ENCODE measurements at places on chromosomes 1 and 21.

GRCh38 chr1:98661544-98662355, at the start of gene SNX7:
Gene SNX7, plus strand, starts transcription at chr1:98661721. Its CDS starts 11 bp downstream, at chr1:98661732.
- peak; percentile 91 for DNase-seq

DNA sequence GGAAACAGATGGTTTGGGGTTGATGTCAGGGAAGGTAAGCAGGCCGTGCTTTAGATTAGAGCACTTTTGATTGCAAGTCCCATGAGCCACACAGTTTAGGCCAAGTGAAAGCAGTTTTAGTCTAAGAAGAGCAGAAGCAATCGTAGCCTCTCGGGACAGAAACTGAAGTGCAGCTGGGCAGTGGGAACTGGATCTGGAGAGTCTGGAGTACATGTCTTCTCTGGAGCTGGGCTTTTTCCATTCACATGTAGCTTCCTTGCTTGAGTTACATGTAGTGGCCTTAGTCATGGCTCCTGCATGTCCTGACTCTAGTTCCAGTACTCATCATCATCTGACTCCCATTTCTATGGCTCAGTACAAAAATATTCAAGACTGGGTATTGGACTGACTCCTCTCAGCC, 16.7 kb downstream of the CAMTA1 start:
- DNase-seq: peak; percentile 81

- DNase-seq: no peak
Measured at GRCh38 chr1:156394835-156395461, 25.9 kb downstream of the RHBG start.

DNA sequence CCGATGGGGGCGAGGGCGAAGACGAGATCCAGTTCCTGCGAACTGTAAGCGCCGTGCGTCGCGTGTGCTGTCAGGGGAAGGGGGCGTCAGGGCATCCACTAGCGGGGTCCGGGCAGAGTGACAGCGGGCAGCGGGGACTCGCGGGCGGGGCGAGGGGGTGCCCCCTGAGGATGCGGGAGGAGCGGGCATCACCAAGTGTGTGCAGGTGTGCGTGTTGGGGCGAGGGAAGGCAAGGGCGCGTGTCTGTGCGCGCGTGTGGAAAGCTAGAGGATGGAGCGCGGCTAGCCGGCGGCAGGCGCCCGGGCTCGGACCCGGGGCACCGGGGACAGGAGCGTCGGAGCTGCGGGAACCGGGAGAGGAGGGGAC, 525 bp downstream of the RYR2 start:
- DNase-seq: no peak

GRCh38 chr1:58964428-58964827, 180.6 kb upstream of the JUN start:
- no peak for DNase-seq

DNA sequence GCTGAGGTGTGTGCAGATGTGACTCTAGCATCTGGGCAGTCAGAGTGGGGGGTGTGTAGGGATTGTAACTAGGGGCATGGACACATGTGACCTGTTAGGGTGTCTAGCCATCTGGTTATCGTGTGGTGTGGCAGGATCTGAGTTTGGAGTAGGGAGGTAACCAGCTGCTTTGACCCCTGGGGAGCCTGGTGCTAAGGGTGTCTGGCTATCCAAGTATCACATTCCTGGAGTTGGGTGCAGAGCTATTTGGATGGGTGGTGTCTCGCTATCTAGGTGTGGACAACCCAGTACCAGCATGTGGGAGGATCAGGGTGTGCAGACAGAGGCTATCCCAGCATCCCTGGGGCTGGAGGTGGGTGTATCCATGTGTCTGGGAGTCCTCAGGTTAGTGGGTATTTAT, 4.7 kb downstream of the PTPRU start:
- DNase-seq: no peak

- DNase-seq: peak; percentile 51
Measured at GRCh38 chr1:240765732-240766363, 153.9 kb upstream of the GREM2 start.

GRCh38 chr1:47178020-47178419, 11.8 kb downstream of the PDZK1IP1 start:
- DNase-seq: no peak

- no peak for DNase-seq
Measured at GRCh38 chr1:180268556-180269075, 38.6 kb downstream of the LHX4 start.

GRCh38 chr1:155698382-155699038, 9.6 kb downstream of the DAP3 start:
- DNase-seq: peak; percentile 77

GRCh38 chr1:17856496-17857108, 101.5 kb downstream of the ACTL8 start:
- no peak for DNase-seq

DNA sequence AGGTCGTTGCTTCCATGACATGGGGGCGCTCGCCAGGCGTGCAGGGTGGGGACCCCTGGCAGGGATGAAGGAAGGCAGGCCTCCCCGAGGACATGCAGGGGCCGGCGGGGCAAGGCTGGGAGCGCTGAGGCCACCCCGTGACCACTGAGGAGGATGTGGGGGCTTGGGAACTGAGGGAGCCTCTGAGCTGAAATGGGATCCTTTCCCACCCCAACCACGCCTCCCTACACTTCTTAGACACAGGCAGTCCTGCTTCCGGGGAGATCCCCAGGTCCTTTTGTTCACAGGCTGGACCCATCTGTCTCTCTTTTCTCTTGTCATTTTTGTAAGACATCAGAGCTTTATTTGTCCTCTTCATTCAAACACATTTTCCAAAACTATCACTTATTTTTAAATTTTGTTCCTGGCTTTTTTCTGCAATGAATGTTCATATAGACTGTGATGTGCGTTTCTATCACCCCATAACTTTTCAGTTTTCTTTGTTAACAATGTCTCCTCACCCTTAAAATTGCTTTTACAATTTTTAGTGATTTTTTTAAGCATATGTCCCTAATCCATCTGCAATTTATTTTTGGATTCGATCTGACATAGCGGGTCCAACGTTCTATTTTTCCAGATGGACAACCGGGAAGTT, 156.7 kb upstream of the BACE2 start:
- DNase-seq: no peak

DNA sequence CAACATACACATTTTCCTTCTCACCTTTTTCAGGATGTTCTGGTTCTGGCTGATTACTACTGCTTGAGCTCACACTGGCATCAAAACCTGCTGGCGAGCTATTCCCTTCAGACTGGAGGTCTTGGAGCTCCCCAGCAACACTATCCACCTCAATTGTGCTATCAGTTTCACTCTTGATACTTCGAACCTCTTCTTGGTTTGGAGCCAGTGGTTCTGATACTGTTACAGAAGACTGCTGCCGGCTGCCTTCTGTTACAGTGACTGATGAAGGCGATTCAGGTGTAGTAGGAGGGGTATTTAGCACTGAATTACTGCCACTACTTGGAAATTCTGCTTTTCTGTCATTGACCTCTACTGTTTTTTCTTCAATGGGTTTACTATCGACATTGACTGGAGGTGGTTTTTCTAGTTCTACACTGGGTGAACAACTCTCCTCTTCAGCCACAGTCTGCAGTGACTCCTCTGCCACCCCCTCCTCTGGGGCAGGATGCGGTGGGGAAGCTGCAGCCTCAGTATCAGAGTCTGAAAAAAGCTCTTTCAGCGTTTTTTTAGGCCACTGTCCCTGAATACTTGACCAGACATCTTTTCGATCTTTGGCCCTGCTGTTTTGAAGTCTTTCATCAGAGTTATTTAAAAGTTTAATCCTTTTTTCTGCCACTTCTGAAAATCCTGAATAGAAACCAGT, 20.7 kb upstream of the RBM34 start:
- no peak for DNase-seq

DNA sequence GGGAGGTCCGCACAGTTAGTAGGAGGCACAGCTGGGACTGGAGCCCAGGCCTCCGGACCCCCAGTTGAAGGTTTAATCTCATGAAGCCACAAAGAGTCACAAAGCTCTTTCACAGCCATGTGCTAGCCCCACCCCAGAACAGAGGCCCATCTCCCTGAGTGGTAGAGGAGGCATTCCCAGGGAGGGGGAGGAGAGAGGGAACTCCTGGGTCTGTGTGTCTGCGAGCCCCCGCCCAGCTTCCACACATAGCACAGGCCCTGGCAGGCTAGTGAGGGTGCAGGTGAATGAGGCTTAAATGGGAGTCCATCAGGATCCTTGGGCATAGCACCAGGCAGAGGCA, 197.8 kb downstream of the MATN1 start:
- no peak for DNase-seq

DNA sequence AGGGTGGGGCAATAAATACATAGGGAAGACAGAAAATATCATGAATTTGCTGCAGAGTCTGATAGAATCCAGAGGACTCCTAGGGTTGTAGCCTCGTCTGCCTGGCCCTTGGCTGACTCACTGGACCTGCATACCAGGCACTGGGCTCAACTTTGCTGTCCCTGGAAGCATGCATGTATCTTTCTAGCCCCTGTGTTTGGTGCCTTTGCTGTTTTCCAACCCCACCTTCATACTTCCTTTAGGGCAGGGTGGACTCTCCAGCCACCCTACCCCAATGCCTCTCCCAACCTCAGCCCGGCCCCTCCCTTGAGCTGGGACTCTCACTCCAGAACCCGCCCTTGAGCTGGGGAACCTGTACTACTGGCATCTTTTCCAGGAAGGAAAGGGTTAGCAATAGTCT, 1.2 kb downstream of the RAB25 start:
- DNase-seq: peak; percentile 53

- DNase-seq: no peak
Measured at GRCh38 chr1:207973898-207974568, 63.1 kb upstream of the CD34 start.

- peak; percentile 32 for DNase-seq
Measured at GRCh38 chr1:11473491-11474034, 5.4 kb upstream of the DISP3 start.

DNA sequence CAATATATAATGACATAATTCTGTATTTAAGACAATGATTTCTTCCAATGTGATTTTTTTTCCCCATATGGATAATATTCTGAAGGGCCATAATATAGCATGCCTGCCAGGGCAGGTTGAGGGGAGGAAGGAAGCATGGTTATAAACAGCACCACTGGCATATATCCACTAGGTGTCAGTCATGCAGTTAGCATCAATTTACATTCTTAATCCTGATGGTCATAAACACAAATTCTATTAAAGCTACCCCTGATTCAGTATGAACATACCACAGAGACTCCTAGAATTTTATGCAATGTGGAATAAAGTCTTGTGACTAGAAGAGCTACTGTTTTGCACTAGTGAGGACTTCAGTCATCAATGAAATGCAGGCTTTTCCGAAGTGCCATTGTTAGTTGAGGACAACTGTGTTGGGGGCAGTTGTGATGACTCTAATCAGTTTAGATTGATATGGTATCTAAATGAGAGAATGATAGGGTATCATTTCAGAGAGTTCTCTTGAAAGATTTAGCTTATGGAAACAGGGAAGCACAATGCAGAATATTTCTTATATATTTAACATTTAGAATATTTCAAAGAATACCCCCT, 342.7 kb upstream of the NR5A2 start:
- DNase-seq: peak; percentile 84

- peak; percentile 44 for DNase-seq
Measured at GRCh38 chr1:180241716-180242544, 11.9 kb downstream of the LHX4 start.

DNA sequence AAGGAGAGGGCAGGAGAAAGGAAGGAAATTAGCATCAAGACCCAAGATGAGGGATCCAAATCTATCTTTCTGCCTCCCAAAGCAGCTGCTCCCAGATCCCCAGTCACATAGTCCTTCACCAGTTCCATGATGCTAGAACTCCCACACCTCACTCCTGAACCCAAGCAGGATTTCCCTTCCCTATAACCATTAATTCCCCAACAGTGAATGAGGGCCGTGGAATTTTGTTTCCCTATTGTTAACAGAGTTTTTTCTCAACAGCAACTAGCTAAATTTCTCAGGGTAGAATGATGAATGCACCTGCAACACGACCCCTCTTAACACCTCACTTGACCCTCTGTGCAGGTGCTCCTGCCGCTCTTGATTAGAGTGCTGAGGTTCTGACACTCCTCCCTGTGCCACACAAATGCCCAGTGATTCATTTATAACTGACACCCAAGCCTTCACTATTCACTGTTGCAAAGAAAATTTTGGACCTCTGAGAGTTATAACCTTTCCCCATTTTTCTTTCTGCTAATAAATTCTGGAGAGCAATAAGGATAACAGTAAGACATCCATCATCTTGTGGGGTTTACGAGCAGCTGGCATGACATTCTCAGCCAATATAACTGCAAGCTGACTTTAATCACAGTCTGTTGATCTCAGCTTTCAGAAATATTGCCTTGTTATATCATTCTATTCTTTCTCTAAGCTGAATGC, 25.4 kb upstream of the NPL start:
- DNase-seq: no peak

DNA sequence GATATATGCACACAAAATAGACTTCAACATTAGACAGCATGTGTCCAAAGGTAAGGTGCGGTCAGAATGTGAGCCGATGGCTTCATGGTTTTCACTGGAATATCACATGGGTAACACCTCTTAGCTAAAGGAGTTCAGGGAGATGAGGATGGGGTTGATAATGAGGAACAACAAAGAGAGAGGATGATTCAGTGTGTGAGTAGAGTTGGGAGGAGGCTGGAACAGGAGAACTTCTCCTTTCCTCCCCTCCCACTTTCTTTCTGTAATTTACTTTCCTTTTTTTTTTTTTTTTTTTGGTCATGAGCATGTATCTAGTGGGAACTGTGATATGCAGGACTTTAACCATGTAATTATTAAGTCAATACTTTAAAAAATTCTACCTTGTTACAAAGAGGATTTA, 99.4 kb downstream of the FASLG start:
- DNase-seq: peak; percentile 13

- peak; percentile 34 for DNase-seq
Measured at GRCh38 chr21:36792505-36792967, 93.6 kb downstream of the SIM2 start.

DNA sequence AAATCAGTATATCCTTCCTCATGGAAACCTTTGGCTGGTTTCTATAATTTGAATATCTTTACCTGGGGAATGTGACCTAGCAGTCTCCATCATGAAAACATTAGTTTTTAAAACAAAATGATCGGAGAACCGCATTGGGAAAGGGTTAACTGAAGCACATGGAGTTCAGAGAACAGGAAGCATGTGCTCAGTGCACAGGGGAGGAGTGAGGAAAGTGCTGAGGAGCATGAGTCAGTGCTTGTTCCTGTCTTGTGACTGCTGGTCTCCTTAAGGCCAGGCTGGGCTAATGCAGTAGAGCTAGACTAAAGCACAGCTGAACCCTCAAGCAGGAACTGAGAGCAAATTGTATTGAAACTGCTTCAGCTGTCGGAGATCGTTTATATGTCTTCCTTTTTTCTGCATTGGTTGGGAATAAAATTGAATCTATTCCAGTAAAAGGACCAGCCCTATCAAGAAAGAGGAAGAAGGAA, 5.8 kb downstream of the IFI16 start:
- DNase-seq: peak; percentile 90

GRCh38 chr1:7281821-7282220, 489.3 kb upstream of the VAMP3 start:
- DNase-seq: peak; percentile 93

DNA sequence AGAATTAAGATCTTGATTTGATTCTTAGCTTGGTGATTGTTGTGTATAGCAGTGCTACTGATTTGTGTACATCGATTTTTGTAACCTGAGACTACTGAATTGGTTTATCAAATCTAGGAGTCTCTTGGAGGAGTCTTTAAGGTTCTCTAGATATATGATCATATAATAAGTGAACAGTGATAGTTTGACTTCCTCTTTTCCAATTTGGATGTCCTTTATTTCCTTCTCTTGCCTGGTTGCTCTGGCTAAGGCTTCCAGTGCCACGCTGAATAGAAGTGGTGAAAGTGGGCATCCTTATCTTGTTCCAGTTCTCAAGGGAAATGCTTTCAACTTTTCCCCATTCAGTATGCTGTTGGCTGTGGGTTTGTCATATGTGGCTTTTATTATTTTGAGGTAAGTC, 61.5 kb upstream of the LYST start:
- no peak for DNase-seq

- DNase-seq: no peak
Measured at GRCh38 chr21:15443740-15444117, 286.1 kb upstream of the USP25 start.
